ENCODE measurements at places on chromosomes 4 and X. TPM values are rescaled to one million over a fixed set of nuclear protein-coding genes. Genes with fewer than 3 reads are reported as not detected.
A peak's percentile ranks its signal among the peaks of the same experiment; 100 is the strongest.

GRXCR1 gene
- not detected for total RNA-seq

POF1B gene
- total RNA-seq = not detected

SPP1 gene
- total RNA-seq = 0.18 TPM

FGG gene
- total RNA-seq = not detected

CC2D2A gene
- 26.3 TPM for total RNA-seq

PDS5A gene
- total RNA-seq = 33.5 TPM

SCLT1 gene
- total RNA-seq = 7.7 TPM

MAGEA12 gene
- total RNA-seq = not detected

GRCh38 chrX:154818916-154819770 lies 13.9 kb upstream of the MPP1 start:
- DNase-seq = no peak

DNA sequence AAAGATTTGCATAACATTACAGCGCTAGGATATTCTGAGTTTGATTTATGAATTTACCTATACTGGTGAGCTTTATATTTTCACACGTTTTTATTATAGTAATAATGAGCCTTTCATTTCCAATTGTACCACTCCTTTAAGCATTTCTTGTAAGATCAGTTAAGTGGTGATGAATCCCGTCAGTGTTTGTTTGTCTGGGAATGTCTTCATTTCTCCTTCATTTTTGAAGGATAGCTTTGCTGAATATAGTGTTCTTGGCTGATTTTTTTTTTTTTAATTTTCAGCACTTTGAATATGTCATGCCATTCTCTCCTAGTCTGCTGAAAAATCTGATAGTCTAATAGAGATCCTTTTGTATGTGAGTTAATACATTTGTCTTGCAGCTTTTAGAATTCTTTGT lies 70.1 kb downstream of the IL15 start:
- DNase-seq = no peak

- DNase-seq = no peak
Observed at GRCh38 chrX:404656-405055, 17.9 kb upstream of the PPP2R3B start.

DNA sequence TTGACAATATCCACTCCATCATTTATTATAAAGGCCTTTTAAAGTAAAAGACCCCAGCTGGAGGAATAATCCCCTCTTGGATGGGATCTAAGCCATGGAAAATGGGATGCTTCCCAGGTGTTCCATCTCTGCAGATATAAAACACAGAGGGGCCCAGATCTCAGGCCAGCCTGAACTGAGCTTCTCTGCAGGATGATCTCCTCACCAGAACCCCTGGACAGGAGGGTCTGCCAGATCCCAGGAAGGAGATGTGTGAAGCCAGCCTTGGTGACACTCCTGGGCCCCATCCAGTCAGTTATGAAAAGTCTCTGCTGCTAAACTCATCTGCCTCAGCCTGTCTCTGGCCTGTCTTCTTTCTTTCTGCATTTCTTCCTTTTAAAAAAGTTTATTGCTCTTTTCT lies 56.7 kb downstream of the HTRA3 start:
- no peak for DNase-seq

DNA sequence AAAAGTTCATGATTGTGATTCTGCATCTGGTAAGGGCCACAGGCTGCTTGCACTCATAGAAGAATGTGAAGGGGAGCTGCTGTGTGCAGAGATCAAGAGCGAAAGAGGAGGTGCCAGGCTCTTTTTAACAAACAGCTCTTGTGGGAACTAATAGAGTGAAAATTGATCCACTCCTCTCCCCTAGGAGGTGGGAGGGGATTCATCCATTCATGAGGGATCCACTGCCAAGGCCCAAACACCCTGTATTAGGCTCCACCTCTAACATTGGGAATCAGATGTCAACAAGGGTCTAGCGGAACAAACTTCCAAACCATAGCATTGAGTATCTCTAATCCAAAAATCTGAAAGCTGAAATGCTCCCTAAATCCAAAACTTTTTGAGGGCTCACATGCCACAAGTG lies 16.4 kb upstream of the PPID start:
- no peak for DNase-seq

DNA sequence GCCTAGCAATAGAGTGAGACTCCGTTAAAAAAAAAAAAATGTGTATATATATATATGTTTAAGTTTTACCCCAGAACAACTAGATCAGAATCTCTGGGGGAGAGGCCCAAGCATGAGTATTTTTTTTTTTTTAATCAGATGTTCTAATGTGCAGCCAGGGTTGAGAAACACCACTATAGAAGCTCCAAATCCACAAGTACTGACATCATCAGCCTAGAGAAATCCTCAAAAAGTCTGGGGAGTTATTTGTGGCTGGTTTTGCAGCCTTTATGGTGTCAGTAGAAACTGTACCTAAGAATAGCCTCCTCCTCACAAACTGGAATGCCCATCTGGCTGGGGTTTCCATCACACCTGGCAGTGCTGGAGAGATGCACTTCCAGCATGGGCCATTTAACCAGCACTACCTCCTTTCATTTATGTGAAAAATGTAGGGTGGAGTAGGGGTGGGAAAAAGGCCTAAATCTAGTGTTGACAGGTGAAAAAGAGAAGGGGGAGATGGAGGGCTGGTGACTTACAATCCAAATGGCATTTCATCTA lies 93.5 kb downstream of the CBLL2 start:
- peak; percentile 27 for DNase-seq

- peak; percentile 79 for DNase-seq
Observed at GRCh38 chrX:100819837-100820666, at the start of gene CSTF2. CSTF2 (plus strand) TSS chrX:100820391; CDS start chrX:100820417, 26 bp downstream.

DNA sequence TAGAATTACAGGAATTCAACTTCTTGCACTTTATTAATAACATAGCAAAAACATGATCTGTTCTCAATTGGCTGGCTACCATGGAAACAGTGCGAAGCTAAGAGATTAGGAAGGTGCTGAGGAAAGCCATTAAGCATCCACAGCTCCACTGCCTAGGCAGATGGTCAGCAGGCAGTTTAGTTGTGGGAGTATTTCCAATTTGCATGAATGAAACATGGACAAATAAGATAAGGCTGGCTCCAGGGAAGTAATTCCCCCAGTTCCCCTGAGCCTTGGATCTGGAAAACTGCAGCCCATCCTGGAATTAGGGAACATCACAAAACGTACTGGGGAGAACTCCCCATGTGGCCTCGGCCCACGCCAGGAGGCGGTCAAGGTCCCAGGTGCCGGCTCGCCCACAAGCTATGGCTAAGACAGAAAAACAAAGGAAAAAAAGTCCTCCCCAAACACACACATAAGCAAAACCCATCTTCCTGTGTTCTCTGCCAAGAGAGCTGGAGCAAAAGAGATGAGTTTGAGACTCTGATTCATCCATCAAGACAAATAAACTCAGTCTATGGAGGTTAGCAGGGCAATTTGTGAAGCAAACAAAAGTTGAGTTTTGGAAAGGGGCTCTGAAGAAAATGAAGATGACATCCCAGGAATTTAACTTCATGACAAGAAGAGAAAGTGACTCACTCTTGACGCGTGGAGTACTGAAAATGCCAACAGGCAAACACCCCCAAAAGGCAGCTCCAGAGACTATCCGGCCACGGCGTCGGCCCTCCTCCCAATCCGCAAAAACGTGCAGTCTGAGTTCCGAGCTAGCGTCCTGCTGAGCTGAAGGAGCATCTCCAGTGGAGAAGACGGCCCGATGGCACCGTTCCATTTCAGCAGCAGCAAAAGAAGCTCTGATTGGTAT lies 45.1 kb downstream of the IGFBP7 start:
- DNase-seq = peak; percentile 98

DNA sequence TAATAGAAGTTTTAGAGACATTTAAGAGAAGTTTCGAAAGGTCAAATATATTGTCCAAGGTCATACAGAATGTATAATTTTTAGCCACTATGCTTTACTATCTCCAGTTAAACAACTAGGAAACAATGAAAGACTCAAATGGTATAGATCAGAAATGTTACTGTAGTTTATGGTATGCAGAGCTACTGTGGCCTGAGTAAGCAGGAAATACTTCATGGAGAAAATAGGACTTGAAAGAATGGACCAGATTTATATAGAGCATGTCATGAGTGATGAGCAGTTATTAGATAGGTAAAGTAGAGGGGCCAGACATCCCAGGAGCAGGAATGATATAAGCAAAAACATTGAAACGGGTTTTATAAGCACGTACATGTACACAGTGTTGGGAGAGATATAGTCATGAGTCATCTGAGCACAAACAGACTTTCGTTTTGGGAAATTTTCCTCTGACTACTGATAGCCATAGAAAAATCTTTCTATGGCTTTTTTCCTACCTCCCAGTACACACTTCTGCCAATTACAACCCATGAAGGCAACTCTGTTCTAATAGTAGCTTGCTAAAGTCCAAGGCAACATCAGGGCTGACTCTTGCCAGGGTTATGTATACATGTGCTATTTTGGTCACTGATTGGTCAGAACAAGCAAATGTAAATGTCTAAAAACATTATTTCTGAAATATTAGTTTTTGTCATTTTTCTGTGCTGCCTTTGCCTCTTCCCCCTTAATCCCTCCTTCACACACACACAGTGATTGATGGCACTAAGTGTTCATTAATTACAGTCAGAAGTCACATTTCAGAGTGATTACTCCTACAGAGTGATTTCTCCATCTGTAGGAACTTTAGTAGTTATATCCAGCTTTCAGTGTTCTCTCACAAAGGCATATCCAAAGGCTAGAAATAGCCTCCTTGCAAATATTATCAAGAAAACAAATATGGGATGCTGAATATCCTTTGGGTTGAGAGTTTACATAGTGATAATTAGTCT lies 198.7 kb downstream of the ENOX2 start:
- peak; percentile 69 for DNase-seq

- DNase-seq = peak; percentile 76
Observed at GRCh38 chr4:55491486-55491885, 55.2 kb downstream of the CLOCK start.

DNA sequence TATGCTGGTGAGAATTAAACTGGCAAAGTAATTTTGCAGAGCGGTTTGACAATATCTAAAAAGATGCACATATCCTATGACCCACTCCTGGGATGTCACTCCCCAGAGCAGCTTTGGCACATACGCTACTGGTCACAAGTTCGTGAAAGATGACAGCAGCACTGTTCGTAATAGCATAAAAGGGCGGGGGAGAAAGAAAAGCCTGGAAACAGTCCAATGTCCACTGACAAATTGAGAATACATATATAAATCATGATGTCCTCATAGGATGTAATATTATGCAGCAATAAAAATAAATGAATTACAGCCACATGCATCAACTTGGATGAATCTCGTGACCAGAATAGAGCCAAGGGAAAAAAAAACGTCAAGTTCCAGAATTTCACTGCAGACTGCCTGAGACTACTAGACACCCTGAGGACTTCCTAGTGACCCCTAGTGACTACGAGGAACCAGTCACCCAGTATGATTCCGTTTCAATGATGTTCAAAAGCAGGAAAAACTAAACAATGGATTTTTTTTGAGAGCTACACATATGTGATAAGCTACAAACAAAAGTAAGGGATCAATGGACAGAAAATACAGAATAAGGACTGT lies 1.8 kb downstream of the PCSK1N start:
- DNase-seq = no peak

DNA sequence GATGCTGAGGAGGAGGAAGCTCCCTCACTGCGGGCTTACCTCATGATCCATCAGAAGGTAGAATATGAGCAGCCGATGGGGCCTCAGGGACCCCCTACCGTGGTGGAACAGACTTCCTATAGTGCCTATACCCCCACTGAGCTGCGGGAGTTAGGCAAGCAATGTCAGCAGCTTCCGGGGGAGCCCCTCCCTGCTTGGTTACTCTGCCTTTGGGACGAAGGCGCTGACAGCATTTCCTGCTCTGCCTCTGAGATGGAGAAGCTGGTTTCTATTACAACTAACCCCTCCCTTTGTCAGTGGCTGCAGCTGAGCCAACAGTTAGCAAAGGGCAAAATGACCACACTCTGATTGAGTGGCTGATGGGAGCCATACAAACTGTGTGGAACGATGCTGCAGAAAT lies 430.7 kb downstream of the IDS start:
- DNase-seq = no peak

- no peak for DNase-seq
Observed at GRCh38 chr4:114316789-114317188, 281.8 kb upstream of the UGT8 start.

GRCh38 chr4:40333921-40334352 lies 1.2 kb upstream of the CHRNA9 start:
- DNase-seq = peak; percentile 76

DNA sequence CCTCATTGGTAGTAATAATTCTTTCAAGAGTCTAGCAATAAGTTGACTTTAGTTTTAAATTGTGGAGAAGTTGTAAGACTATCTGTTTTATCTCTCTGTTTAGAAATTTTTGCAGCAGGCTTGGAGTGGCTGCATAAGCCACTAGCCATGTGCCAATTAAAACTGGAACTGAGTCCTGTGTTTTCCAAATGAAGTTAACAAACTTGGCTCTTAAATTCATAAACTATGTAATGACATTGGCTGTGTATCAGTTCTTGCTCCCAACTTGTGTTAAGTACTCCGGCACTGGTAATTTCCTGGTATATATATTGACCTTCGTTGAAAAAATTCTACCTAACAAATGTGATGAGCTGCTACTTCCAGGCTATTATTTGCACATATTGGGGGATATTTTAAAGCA lies 420.4 kb downstream of the GBA3 start:
- DNase-seq = no peak

DNA sequence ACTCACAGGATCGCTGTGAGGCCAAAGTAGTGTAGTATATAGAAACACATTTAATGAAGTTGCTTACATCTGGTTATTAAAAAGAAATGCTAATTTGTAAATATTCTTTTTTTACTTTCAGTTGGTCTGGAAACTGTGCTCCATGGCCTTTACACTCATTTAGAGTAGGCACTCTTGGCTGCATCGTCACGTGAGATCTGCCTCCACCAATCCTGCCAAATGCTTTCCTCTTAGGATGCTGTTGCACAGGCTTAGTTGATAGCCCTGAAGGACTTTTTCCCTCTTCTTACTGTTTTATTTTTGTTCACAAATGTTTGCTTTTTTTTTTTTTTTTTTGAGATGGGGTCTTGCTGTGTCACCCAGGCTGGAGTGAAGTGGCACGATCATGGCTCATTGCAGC lies 6.3 kb downstream of the CPE start:
- DNase-seq = no peak

GRCh38 chrX:17563515-17563914 lies 173.8 kb upstream of the SCML1 start:
- peak; percentile 48 for DNase-seq

DNA sequence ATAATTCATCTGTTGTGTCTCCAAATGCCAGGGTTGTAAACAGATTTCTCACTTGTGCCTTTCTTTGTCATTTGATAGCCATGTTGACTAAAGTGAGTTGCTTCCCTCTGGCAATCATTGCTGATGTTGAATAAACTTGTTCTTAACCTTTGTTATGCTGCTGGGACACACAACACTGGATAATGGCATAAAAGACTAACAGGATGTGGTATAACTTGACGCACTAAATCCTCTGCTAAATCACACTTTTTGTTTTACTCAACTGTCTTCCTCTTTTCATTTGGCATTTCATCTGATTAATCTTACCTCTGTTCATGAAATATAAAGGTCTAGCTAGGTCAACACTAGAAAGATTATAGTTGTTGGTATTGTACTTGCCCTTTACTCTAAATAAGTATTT lies 17.6 kb upstream of the CXCL5 start:
- peak; percentile 63 for DNase-seq

All from IMR-90 (cell line).